ENCODE measurements at places on chromosomes 11 and 22.

DNA sequence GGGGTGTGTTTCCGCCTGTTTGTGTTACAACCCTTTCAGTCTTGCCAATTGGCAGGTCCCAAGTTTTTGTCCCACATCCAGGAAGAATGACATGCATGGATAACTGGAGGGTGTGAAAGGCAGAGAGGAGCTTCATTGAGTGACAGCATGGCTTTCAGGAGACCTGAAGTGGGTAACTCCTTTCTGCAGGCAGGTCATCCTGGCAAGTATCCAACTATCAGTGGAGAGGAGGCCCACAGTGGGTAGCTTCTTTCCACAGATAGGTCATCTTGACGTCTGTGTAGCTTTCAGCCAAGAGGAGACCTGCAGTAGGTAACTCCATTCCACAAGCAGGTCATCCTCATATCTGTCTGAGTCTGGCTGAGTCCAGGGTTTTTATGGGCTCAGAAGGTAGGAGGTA, 1268.8 kb upstream of the CNTN5 start:
- no peak for DNase-seq

- DNase-seq, result no peak
These were observed 25.3 kb downstream of the PLEKHB1 start for GRCh38 chr11:73671701-73672100.

- no peak for DNase-seq
These were observed 18.5 kb downstream of the ATG2A start for GRCh38 chr11:64898541-64898940.

DNA sequence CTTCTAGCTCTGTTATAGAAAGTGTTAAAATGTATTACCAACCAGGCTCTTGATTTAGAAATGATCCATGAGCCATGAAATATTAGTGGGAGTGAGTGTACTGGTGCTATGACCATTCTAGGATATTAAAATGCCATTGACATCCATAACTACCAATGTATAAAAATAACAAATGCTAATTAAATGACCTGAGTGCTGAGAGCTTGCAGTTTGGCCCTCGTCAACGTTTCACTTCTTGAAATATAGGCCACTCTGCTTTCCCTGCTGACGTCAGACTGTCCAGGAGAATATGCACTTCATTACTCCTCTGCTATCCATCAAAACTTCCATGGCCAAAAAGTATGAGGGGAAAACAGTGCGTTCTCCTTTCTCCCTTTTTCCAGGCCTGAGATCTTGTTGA, 563.1 kb downstream of the METTL15 start:
- DNase-seq, result no peak

All from stimulated activated CD8-positive, alpha-beta memory T cell treated with anti-CD3 and anti-CD28 coated beads, Interleukin-4, amount 100 ng/mL, for 48 hours (primary cell).